ENCODE measurements at places on chromosomes 1 and 21.

DNA sequence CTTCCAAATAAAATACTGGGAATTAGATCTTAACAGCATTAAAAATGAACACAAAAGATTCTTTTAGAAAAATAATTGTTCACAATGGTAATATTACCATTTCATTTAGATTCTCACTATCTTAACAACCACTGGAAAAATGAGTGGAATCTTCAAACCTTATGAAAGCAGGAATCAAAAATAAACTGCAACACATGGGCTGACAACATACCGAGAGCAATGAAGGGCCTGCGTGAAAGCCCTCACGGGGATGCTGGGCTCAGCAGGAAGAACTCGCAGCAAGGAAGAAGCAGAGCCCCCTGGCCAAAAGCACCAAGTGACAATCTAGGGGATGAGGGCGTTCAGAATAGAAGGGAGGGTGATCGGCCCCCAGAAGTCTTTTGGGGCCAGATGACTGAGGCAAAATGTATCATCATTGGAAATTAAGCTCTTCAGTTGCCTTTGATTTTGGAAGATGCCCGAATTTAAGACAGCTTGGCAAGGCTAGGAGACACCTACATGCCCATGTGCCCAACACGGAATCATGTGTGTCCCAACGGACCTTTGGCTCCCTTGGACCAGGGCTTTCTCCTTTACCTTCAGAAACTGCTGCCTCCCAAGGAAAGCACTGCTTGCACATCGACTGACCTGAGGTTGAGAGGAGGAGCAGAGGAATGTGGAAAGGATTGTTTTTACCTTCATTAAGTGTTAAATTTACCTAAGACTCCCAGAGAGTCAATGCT is 103.9 kb downstream of the TGFBR3 start:
- no peak for DNase-seq

DNA sequence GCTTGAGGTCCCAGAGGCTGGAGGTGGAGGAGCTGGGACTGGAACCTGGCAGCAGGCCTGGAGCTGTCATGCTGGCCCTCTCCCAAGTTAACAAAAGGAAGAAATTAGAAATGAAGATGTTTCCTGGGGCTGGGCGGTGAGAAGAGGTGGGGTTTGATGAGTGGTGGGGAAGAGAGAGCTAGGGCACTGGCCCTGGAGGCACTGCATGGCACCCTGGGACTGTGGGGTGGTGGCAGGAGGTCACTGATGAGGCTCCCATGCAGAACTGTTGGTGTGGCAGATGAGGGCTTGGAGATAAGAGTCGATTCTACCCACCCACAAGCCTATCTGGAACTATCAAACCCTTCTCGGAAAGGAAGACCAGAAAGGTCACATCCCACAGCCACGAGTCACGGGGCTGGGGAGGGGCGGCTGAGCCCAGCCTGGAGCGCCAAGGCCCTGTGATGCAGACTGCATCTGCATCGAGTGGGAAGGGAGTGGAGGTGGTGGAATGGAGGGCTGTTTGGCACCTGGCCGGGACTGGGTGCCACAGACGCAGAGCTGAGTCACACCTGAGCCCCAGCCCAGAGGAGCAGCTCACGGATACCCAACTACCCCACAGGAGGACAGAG is 29.4 kb downstream of the MRPL37 start:
- DNase-seq: no peak

DNA sequence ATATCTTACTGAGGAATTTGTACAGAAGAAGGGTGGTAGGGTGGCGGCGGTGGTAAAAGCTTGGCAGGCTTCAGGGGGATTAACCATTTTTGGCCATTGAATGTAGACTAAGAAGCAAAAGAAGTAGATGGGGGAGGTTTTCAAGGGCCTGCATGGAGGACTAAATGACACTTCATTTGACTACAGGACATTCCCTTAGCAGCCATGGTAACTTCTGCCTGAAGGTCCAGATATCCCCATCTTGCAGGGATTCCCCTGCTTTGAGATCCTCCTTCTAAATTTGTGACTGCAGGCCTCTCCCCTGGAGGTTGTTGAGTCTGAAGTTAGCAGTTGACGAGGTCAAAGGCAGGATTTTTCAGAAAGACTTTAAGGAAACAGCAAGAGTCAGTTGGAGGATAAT is 4.8 kb downstream of the VASH2 start:
- no peak for DNase-seq

DNA sequence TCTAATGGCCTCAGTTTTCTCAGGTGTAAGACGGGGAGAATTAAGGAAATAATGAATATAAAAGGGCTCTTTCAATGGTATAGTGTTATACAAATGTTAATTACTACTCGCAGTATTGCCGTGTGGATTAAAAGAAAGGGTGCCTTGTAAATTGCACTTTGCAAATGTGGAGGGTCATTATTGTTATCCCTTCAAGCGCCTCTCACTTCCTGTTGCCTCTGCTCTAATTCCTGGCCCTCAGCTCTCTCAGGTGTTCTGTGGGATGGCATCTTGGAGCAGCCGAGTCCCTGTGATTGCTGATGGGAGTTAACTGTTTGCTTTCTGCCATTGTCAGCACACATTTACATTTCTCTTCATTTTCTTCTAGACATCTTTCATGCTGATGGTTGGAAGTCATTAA is 7.1 kb upstream of the S100A11 start:
- no peak for DNase-seq

GRCh38 chr1:24594328-24594598 is 38.4 kb downstream of the NCMAP start:
- DNase-seq: no peak

DNA sequence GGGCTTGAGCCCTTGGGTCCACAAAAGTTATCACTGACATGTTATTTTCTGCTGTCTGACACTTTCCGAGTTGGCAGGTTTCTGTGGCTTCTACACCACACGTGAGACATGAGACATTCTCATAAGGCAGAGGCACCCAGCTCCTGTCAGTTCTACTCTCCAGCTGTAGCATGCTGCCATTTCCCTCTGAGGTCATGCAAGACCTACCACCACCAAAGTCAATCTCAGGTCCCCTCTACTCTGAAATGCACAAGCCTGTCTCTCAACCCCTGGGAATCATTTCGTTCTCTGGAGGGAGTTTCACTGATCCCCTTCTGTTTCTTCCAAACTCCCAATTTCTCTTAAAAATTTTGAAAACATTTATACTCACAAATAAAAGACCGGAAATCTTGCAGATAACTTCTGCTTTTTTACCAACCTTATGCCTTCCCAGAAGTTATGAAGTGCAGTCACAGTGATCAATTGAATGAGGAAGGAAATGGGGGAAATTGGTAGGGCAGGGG is 39.5 kb upstream of the CR2 start:
- no peak for DNase-seq

- no peak for DNase-seq
These were observed 293.5 kb upstream of the VAMP3 start for GRCh38 chr1:7477593-7477992.

GRCh38 chr1:119626011-119626545 is 22.0 kb downstream of the ZNF697 start:
- no peak for DNase-seq

DNA sequence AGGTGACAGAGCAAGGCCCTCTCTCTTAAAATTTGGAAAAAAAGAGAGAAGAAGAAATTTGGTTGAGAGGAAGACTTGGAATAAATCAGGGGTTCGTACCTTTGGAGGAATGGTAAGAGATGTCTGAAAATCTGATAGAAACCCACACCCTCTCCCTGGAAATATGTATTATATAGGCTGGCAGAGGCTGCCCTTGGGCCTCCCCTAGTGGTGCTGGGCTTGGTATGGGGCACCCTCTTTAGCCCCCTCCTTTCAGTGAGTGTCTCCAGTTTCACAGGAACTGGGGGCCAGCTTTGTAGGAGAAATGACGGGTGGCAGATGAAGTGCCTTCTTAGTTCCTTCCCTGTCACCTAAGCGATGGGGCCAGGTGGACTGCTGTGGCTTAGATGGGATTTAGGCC is 82.9 kb upstream of the SLC2A1 start:
- DNase-seq: no peak

GRCh38 chr1:62977366-62977765 is 193.4 kb downstream of the ATG4C start:
- DNase-seq: no peak

- no peak for DNase-seq
These were observed 283.1 kb downstream of the TM2D1 start for GRCh38 chr1:61441723-61442262.

GRCh38 chr1:85220756-85221201 is 20.0 kb upstream of the SYDE2 start:
- DNase-seq: no peak

DNA sequence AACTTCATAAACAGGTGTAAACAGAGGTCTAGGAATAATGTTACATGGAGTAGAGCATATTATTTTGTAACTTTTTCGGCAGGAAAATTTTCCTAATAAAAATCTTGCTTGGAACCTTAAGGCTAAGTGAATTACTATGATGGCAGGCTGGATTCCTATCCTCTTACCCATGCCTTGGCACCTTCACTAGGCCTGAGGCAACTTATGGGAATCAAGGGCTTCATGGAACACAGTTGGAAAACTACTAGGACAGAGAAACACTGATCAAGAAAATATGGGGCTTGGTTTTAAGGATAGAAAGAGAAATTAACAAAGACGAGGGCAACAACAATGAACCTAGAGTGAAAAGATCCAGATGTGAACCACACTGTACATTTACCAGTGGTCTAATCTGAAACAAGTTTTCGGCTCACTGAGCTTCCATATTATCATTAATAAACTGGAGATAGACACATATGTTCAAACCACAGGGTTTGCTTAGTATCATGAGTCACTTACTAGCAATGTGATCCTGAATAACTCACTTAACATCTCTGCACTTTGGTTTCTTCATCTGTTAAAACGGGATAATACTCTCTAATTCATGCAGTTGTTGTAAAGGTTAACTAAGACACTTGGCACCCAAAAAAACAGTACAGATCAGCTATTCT is 68.5 kb downstream of the GPATCH2 start:
- DNase-seq: no peak

- DNase-seq: no peak
These were observed 121.1 kb upstream of the SYT6 start for GRCh38 chr1:114274621-114275317.

DNA sequence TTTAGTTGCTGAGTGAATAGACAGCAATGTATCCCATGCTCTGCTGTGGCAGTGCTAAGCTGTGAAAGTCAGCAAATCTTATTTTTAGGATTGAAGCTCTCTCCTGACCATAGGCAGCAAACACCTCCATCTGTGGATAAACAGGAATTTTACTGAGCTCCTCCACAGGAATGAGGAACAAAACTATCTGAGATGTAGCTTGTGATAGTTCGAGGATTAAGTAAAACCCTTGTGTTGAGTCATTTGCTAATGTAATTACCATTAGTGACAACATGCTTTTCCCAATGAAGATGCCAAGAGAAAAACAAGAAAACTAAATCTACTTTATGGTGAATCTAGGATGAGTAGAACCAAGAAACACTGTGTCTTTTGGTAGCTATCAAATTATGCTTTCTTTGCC is 122.7 kb downstream of the CLEC20A start:
- DNase-seq: no peak

Data from CD4-positive, alpha-beta T cell treated with Interleukin-17A for 1 hour (primary cell).